ENCODE measurements at places on chromosomes 5 and 9.

- no peak for DNase-seq
Observed at GRCh38 chr5:177162379-177162778, 28.8 kb downstream of the NSD1 start.

DNA sequence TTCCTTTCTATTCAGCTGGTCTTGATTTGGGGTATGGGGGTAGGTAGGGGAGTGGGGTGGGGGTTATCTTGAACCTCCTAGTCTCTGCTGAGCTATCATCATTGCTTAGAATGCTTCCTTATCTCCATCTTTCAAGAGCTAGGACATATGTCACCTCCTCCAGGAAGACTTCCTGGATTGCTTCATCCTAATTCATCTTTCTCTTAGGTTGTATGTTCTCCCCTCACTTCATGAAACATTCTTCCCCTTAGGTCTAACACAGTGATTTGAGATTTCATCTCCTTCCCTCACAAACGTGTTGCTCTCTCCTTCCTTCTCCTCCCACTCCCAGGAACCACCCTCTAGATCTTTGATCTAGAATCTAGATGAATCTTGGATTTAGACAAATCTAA, 2.4 kb upstream of the SYNPO start:
- no peak for DNase-seq

- no peak for DNase-seq
Observed at GRCh38 chr9:33180526-33181184, 13.5 kb upstream of the B4GALT1 start.

GRCh38 chr5:80308526-80308925, 11.3 kb upstream of the SPZ1 start:
- DNase-seq, result no peak

- DNase-seq, result no peak
Observed at GRCh38 chr5:68074048-68074632, 141.4 kb upstream of the PIK3R1 start.

DNA sequence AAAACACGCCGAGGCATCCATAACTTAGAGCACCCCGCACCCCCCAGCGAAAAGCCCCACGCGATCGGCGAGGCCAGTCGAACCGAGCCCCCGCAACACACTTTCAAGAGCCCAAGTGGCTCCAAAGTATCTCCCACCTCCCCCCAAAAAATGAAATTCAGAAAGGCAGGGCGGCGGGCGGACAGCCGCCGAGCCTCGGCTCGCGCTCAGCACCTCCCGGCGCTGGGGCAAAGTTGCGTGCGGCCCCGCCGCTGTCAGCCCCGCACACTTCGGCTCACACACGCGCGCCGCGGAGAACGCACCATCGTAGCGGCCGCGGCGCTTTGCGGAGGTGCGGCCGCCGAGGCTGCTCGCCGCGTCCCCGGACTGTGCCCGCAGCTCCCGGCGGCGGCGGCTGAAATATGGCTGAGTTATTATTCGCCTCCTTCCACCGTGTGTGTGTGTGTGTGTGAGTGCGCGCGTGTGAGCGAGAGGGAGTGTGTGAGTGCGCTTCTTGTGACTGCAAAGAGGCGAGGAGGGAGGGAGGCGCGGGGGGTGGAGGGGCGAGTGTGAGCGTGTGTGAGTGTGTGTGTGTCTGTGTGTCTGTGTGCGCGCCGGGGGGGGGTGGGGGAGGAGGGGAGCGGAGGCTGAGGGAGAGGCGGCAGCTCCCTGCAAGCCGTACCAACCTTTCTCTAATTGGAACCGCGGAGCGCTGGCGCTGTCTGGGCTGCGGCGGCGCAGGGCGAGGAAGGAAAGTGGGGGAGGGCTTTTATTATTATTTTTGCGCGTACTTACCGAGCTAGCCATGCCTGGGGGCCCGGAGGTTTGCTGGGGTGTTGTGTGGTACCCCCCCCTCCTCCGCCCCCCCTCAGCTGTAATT, 599 bp downstream of the MLLT3 start:
- DNase-seq, result peak; percentile 71

DNA sequence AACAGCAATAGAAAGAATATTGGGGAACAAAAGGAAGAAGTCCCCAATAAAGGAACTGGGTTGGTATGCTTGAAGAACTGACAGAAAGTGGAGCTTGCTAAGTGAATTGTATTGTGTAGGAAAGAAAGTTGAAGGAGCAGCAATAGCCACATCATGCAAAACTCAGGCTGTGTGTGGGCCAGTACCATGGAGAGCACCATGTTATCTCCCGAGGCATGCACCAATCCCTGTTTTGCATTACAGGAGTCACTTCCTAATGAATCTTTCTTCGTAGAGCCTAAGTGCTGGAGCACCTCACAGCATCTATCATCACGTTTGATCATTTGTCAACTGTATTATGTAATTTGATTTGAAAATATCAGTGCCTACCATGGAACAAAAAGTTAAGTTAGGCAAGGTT, 137.7 kb upstream of the NMUR2 start:
- no peak for DNase-seq

DNA sequence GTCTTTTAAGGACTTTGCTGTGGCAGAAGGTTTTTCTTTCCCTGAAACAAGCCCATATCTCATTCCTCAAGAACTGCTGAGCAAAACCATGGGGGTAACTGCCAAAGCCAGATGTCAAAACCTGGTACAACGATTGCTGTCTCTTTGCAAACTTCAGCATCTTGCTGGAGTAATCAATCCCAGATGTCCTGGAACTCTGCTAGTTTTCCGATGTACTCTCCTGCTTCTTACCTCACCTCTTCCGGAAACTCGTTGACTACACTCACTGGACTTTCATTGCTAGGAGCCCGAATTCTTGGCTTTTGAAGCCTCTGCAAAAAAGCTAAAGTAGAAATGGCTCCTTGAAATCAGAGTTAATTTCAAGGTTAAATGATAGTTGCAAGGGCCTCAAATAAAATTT, 23.3 kb downstream of the RAD1 start:
- DNase-seq, result no peak

DNA sequence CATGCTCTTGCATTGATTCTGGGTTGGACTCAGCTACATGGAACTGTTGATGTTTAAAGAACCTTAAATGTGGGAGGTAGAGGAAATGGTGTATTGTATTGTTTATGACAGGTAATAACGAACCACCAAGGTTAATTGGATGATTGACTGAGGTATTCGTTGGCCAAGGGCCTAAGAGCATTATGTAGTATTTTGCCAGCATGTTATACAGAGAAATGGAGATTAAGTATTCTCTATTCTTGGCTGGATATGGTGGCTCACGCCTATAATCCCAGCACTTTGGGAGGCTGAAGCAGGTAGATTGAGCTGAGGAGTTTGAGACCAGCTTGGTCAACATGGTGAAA, 59.0 kb upstream of the CDK20 start:
- no peak for DNase-seq

GRCh38 chr5:147930769-147931168, 24.4 kb upstream of the C5orf46 start:
- no peak for DNase-seq

DNA sequence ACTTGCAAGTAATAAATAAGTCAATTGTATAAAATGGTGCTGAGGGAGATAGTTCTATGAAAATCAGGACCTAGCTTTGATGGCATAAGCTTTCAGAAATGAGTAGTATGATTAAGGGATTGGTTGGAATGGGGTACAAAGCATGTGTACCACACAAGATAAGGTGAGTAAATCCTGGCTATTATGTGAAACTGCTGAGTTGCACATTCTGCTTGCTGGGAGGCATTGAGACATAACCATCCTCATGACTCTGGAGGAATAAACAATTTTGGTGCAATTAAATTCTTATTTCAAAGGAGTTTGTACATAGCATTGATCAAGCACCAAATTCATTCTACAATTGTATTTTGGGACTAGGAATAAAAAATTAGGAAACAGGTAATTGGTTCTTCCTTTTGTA, 755.2 kb upstream of the ACO1 start:
- DNase-seq, result no peak

- no peak for DNase-seq
Observed at GRCh38 chr5:5335107-5335506, 87.4 kb upstream of the ICE1 start.

- DNase-seq, result no peak
Observed at GRCh38 chr9:98380065-98380681, 124.7 kb upstream of the TBC1D2 start.

DNA sequence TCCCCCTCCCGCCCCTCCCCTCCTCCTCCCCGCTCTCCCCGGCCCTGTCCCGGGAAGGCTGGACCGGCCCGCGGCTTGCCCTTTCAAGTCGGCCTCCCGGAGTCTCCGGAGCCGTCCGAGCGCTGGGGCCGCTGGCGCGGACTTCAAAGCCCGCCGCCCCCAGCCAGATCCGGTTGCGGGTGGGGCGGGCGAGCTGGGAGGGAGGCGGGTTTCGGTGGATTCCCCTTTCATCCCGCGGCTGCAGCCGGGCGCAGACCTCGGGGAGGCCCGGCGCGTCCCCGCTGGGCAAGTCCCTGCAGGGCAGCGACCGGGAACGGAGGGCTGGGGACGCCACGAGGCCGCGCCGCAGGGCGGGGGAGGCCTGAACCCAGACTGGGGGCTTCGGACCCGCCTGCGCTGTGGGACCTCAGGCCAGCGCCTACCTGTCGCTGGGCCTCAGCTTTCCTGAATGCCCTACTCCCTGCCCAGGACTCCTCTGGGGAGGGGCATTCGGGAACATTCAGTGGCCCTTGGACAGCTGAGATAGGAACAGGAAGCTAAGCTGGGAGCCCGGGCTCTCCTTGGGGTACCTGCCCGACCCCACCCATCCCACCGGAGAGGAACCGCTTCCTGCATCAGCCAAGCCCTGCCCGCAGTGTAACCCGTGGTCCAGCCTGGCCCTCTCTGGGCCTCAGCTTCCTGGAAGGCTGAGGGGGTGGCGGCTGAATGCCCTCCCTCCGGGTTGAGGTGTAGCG, 23.4 kb downstream of the C9orf50 start:
- no peak for DNase-seq

GRCh38 chr9:37998881-37999587, 70.0 kb downstream of the SHB start:
- no peak for DNase-seq

GRCh38 chr9:137023157-137023556, 4.9 kb downstream of the ABCA2 start:
- DNase-seq, result no peak

- DNase-seq, result peak; percentile 70
Observed at GRCh38 chr5:172164769-172165212, 23.2 kb downstream of the STK10 start.

DNA sequence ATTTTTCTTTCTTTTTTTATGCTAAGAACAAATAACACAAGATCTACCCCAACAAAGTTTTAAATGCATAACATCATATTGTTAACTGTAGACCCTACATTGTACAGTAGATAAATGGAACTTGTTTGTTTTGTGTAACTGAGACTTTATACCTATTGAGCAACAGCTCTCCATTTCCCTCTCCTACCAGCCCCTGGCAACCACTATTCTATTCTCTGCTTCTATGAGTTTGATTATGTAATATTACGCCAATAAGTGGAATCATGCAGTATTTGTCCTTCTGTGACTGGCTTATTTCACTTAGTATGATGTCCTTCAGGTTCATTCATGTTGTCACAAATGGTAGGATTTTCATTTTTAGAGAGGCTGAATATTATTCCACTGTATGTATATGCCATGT, 308.2 kb upstream of the PRR16 start:
- no peak for DNase-seq

GRCh38 chr5:77812926-77813589, 36.9 kb upstream of the TBCA start:
- DNase-seq, result no peak

DNA sequence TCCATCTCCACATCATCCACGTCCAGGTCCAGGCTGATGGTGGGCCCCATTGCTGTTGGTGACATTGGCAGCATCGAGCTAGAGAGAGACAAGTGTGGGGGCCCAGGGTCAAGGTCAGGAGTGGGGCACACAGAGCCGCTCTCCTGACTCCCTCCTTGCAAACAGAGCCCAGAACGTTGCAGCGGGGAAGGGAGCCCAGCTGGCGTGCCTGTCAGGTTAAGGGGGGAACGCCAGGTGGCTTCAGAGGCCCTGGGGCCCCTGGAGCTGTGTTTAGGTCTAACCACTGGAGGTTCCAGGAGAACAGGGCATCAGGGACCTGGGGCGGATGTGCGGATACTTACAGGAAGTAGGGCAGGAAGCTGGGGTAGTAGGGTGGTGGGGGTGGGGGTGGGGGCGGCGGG, 7.5 kb downstream of the RNF44 start:
- no peak for DNase-seq

GRCh38 chr9:8337834-8338766, 538.5 kb upstream of the DMAC1 start:
- no peak for DNase-seq

- DNase-seq, result no peak
Observed at GRCh38 chr5:144332265-144332664, 161.6 kb downstream of the KCTD16 start.

DNA sequence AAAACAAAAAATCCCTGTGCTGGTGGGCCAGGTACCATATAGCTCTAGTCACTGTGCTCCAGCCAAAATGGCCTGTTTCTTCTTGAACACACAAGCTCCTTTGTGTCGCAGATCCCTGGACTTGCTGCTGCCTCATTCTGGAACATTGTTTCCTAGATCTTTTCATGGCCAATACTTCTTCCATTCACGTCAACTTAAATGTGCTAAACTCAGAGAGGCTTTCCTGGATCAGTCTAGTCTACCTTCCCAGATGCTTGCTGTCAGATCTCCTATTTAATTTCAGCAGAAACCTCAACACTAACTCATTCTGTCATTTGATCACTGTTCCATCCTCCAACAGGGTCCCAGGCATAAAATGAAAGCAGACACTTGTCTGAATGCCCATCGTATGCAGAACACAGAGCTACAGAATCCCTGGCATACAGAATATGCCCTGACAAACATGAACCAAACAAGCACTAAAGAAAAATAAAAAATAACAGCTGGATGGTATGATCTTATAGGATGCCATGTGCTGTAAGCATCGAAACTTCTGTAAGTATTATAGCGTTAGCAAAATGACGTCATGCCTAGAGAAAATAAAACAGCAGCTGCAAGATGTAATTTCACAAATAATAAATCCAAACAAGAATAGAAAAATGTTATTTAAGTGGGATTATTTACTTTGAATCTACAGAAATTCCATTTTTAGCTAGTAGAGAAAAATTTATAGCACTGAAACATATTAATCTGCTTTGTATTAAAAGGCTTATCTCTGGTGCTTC, 403.7 kb upstream of the DAP start:
- DNase-seq, result peak; percentile 26

DNA sequence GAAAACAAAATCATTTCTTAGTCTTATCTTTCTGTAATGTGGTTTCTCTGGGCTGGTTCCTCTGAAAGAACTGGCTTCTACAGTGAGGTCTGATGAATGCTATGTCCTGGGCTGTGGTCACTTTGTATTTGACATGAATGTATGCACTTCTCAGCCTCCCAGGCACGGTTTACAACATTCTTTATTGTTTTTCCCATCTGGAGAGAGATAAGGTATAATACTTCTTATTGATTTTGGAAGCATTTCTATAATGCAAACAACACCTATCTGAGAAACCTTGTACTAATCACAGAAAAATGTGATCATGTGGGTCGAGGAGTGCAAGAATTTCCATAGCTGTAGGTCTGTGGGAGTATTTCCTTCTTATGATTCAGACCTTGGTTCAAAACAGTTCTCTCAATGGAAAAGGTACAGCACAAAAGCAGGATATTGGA, 46.9 kb downstream of the ACTBL2 start:
- no peak for DNase-seq

DNA sequence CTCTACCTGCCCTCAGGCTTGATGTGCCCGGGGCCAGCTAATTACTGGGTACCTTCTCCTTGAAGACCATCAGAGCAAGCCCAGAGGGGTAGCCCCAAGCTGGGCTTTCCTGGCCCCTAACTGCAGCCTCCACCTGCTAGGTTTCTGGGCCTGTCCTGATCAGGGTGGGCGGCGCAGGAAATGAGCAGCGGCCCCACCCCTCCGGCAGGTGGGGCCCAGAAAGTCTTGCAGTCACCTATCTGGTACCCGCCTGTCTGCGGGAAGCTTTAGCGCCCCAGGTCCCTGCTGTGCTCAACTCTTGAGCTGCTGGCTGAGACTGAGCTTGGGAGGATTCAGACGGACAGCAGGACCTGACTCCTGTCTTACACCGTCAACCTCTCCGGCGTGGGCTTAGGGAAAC, 37.1 kb upstream of the LHX2 start:
- DNase-seq, result no peak

All from nucleus accumbens (tissue), 56 donors.